HFFc6 (cell line): ENCODE measurements at places on chromosomes 4 and X. TPM values are rescaled to one million over a fixed set of nuclear protein-coding genes. Genes with fewer than 3 reads are reported as not detected.

- DNase-seq = no peak
- no peak overlapping the region for H3K4me3 ChIP-seq
- H3K36me3 ChIP-seq = no peaks in the 10 kb centered on the region
- H3K27me3 ChIP-seq = no peaks in the 10 kb centered on the region
- no peak overlapping the region for H3K27ac ChIP-seq
These were observed 715.4 kb downstream of the GRXCR1 start for GRCh38 chr4:43607827-43608461.

DNA sequence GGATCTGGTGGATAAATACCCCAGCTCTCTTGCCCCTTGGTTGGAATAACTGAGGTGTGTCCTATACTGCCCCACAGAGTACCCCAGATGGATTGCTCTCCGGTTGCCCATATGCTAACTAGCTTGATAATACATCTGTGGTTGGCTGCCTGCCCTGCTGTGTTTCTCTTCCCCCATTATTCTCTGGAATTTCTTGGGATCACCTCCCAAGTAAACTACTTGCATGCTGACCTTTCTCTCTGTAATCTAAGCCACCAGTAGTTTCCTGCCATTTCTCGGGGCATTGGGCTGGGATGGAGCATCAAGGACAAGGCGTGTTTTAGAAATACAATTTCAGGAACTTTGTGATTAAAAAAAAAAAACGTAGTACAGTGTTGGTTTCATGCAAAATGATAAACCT lies 25.2 kb downstream of the PPP1R2C start:
- no peak for DNase-seq
- H3K27me3 ChIP-seq = no peaks in the 10 kb centered on the region
- no peaks in the 10 kb centered on the region for H3K36me3 ChIP-seq
- no peaks in the 10 kb centered on the region for H3K4me1 ChIP-seq
- no peak overlapping the region for H3K4me3 ChIP-seq

- no peak for DNase-seq
- H3K36me3 ChIP-seq = no peaks in the 10 kb centered on the region
- H3K4me3 ChIP-seq = no peak overlapping the region
- H3K27ac ChIP-seq = no peak overlapping the region
These were observed 22.6 kb downstream of the ADAMTS3 start for GRCh38 chr4:72546456-72546855.

The COX7B2 gene
- total RNA-seq = not detected in 3 replicates
